Activated CD8-positive, alpha-beta memory T cell treated with anti-CD3 and anti-CD28 coated beads, Interleukin-2, amount 10 ng/mL, durations not matched to agents 7 days and 5 days (primary cell): ENCODE measurements at places on chromosomes 11 and 22.

DNA sequence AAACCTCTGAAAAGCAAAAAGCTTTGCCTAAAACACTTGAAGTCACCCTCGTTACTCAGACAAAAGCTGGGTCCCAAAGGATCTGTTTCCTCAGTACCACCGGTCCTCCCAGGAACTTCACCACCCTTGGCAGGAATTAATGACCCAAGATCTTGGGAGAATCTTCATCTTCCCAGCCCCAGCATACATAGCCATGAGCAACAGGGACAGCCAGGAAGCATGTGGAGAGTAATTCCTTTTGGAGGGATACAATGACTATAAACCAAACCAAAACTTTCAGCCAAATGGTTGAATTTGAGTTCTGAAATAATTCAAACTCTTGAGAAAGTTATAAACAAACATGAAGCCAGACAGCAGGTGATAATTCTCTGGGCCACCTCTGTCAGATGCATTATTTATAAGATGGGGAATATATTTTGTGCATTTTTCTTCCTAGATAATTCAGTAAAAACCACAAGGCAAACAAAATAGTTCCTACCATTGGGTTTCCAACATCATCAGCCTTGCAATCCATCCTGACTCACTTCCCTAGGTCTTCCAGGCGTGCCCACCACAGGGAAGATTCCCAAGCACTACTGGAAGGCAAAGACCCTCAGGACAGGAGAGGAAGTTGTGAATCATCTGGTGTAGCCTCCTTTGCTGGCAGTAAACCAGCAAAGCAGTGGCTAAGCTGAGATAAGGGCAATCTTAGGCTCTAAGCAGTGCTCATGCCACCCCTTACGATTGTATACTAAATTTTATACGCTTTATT is 71.7 kb upstream of the DRD2 start:
- peak; percentile 15 for DNase-seq

DNA sequence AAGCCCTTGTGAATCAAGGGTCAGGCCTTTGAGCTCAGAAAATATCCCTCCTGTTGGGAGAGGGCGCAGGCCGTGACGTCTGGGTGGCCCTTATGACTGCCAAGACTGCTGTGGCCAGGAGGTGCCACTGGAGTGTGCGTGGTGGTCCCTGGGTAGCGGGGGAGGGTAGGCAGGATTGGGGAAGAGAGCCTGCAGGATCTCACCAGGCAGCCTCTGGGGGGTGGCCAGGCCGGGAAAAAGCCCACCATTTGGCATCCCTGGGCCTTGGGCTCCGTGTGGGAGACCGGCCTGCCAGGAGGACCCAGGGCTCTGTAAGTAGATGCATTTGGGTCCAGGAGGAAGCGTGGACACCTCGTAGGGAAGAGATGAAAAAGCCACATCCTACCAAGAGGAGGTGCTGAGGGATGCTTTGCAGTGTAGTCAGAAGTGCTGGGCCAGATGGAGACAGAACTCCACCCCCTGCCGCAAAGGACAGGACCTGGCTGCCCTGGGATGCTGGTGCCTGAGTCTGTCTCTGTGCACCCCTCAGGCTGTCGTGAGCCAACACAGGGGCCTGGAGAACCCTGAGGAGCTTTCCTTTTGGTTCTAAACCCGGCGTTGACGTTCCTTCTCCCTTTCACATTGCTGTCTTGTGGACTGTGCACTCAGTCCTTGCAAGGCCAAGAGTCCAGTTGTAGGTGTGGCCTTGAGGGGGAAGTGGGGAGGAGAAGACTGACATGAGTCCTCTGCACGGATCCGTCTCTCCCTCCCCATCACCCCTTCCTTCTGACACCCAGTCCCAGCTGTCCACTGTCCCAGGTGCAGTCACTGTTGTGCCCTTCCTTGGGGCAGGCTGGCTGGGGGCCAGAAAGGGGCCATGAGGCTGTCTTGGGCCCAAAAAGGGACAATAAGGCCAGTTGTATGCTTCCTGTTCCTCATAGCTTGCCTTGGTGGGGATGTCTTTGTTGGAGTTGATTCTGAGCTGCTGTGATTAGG is 12.7 kb upstream of the MIEF1 start:
- no peak for DNase-seq

DNA sequence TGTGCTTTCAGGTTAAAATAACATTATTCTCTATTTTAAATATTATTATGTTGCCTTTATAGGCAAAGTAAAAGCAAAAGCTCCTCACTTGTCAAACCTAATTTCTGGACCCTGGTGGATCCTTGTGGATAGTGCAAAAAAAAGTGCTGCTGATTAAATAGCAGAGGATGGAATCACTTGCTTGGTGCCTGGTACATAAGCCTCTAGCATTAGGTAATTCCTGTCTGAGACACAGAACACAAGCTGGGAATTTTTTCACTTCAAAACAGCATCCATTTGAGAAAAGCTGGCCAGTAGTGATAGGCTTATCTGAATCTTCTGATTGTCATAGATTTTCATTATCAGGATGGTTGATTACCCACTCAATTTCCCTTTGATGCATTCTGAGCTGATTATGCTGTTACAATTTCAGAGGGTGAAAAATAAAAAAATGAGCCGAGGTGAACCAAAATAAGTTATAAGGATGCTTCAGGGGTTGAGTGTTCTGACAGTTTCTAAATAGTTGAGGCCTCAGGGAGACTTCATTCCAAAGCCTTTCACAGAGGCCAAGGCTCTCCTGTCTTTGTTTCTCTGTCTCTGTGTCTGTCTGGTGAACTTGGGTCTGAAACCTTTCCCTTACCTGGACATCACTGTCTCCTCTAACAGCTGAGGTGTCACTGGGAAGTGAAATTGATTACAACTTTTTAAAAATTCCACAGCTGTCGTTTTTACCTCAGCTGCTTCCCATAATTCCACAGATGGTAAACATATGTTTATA is 242.9 kb downstream of the NELL1 start:
- no peak for DNase-seq

- DNase-seq: no peak
Measured at GRCh38 chr11:120601536-120601935, 90.0 kb downstream of the GRIK4 start.

DNA sequence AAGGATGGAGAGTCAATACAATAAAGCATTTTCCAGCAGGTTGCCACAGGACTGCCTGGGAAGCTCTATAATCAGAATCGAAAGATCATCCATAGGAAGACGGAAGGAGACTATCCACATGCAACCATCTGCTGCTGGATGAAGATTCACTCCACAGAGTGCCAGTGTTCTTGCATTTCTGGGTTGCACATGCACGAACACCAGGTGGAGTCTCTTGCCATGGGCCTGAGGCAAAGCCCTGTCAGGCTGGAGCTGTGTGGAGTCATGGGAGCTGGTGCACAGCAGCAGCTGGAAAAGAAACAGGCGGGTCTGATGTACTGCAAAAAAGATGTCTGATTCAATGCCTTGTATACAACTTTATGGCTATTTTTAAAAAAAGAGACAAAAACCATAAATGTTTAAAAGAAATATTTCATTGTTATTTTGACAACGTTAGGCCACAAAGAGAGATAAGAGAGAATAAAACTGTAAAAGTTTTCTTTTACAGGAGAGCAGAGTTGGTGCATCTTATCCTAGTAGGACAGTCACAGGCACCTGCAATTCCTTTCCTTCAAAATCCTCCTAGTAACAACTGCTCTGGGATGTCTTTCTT is 12.9 kb upstream of the FAT3 start:
- DNase-seq: no peak
